H54 (cell line): ENCODE measurements at places on chromosomes 7 and 10.

DNA sequence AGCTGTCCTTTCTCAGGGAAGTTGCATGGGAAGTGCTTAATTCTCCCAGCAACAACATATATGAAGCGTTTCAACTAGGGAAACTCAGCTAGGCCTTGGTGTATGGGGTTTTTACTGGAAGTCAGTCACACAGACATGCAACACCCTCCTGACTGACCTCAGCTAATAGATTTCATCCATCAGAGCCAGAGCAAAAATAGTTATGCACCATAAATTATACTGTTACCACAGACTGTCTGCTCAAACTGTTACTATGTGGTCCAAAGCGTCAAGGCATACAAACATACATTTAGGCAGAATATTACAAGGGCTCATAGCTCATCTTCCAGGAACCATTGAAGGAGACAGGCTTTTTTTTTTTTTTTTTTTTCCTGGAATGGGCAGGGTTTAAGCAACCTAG is 417.9 kb downstream of the ANKRD7 start:
- no peak for DNase-seq

GRCh38 chr10:70457759-70458305 is 16.4 kb upstream of the NODAL start:
- no peak for DNase-seq

GRCh38 chr7:115417662-115418061 is 495.8 kb downstream of the MDFIC start:
- DNase-seq = no peak

- no peak for DNase-seq
Observed at GRCh38 chr10:74976565-74976964, 134.9 kb upstream of the SAMD8 start.

GRCh38 chr7:55366461-55367070 is 1.4 kb downstream of the LANCL2 start:
- no peak for DNase-seq

GRCh38 chr7:139732471-139733167 is 45.2 kb downstream of the HIPK2 start:
- no peak for DNase-seq

GRCh38 chr10:89080660-89081059 is 90.1 kb downstream of the FAS start:
- no peak for DNase-seq

DNA sequence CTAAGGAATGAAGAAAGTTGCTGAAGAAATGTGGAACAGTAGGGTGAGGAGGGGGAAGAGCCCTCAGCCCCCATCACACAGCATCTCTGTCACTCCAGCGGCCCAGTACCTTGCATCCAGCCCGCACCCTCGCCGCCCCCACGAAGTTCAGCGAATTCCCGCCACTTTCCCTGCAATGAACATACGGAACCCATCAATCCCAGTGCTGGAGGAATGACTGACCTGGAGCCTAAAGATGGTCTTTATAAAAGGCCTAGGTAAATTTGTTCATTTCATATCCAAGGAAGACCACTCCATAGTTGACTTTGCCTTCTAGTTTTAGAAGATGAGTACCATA is 779 bp upstream of the KIF5B start:
- no peak for DNase-seq

GRCh38 chr7:141362580-141363435 is 188.4 kb upstream of the AGK start:
- DNase-seq = peak; percentile 75

DNA sequence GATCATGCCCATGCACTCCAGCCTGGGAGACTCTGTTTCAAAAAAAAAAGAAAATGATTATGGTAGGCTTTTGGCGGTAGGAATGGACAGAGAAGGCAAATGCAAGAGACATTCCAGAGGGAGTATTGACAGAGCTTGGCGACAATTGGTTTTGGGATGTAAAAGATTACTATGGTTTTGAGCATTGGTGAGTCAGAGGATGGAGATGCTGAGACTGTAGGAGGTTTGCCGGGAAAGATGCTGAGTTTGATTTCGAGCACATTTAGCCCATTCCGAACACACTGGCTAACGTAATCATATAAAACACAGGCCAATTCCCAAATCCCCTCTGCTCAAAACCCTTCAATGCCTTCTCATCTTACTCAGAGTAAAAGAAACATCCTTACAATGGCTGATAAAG is 161.6 kb upstream of the MKLN1 start:
- no peak for DNase-seq

DNA sequence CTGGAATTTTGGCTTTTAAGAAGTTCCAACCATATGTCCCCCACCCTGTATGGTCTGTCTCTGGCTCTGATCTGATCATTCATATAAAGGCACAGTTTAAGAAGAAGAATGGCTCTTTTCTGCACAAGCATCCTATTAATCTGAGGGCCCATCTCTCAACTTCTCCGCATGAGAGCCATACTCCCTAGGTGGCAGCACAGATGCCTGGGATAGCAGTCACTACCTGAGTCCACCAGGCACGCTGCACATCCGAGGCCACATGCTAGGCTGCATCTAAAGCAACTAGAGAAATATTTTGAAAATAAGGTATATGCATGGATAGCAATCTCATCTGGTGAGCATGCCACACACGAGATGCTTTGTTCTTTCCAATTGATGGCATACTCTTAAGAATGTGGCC is 565.5 kb downstream of the PARD3 start:
- DNase-seq = no peak

GRCh38 chr7:134632937-134633540 is 13.6 kb upstream of the BPGM start:
- DNase-seq = no peak

- no peak for DNase-seq
Observed at GRCh38 chr7:21355406-21355874, 72.4 kb upstream of the SP4 start.

- DNase-seq = no peak
Observed at GRCh38 chr10:13773043-13773442, 186.3 kb downstream of the PRPF18 start.

GRCh38 chr10:72541337-72541736 is 84.5 kb downstream of the MICU1 start:
- DNase-seq = no peak

DNA sequence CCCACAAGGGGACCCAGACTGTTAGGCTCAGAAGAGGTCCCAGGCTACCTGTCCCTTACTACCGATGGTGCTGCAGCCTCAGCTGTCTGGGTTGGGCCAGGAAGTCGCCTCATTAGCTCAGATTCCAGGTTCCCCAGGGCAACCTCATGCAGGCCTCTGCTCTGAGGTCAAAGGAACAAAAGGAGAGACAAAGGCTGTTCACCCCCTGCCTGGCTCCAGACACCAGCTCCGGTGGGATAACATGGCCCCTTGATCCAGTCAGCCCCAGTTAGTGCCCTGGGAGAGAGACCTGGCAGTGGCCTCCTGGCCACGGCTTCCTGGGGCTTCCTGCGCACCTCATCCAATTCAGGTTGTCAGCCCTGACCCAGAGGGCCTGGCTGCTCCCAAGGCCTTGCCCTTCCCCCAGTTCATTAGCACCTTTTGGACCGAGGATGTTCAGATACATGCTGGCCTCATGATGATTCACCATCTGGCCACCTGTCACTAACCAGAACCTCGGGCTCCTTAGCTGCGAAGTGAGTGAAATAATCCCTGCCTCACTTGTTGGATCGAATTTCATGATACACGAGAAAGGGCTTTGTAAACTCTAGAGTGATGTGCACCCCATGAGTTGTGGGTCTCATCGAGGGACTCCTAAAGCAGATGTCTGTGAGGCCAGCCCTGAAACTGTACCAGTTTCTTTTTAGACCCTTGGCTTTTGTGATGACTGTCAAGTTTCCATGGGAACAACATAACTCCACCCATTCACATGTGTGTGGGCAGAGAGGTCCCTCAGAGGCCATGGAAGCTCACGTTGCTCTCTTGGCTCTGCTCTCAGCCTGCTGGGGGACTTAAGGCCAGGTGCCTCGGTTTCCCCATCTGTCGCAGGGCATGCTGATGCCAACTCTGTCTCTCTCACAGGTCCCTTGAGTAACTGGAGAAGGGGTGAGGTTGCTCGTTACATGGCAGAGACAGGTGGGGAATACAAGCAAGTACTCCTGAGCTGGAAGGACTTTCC is 79.5 kb upstream of the PCBD1 start:
- DNase-seq = no peak

GRCh38 chr10:96835899-96836298 is 3.8 kb downstream of the LCOR start:
- no peak for DNase-seq

DNA sequence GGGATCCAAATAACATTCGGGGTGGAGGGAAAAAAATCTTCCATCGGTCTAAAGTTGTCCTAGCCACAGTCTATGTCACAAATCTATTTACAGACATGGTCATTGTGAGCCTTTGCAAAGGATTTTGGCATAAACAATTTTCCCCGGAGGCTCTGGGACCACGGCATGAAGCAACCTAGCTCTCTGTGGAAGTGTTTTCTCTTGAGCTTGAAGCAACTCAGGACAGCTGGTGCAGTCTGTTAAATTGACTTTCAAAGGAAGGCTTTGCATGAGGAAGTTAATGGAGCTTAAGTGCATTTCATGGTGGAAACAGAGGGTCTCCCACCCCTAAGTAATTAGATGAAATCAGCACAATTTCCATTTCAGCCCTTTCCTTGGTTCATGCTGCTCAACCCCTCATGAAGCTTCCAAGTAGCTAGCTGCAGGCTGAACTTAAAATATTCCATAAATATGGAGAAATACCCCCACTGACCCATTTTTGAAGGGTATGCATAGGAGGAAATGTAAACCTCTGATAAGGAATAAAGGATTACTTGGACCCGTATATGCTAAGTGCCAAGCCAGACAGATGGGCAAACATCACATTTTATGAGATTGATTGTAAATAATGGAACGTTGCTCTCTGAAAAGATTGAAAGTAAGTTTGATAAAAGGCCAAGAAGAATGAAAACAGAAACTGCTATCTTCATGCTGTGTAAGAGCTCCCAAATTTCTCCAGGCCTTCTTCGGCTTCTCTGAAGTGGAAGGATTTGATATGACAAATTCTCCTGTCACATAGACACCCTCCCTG is 39.9 kb downstream of the CCDC3 start:
- DNase-seq = no peak

GRCh38 chr10:84075226-84076046 is 63.9 kb upstream of the GHITM start:
- no peak for DNase-seq

DNA sequence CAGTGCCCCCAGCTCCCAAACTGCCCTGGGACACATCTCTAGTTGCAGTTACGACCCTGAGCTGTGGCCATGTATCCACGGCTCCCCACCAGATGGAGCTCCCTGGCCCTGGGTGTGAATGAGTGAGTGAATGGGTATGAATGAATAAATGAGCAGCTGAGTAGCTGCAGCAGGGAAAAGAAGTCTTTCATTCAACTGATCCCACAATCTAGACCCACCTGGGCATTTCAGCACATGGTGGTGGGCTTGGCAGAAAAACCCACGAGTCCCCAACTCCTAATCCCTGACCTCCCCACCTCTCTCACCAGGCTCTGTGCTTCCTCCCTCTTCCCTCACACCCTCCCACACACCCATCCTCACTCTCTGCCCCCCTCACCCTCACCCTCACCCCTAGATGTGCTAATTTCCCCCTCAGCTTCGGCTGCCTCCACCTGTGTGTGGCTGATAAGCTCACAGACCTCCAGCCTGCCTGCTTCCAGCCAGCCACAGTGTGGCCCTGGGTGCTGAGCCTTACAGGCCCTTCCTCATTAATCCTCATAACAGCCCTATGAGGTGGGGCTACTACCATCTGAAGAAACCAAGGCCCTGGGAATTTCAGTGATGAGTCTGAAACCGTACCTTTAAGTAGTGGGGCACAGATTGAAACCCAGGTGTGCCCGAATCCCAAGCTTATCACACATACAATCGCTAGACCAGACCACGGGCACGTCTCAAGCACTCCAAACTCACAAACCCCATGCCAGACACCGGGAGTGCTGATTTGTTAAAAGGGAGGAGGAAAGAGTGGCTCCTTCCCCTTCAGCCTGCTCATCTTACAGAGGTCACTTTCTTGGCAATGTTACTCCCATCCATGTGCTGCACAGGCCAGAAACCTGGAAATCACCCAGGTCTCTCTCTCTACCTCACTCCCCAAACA is 2.2 kb upstream of the ATP6V1F start:
- peak; percentile 42 for DNase-seq

- peak; percentile 72 for DNase-seq
Observed at GRCh38 chr7:5677538-5678294, 103.7 kb downstream of the RNF216 start.

- no peak for DNase-seq
Observed at GRCh38 chr7:155247479-155248365, 50.0 kb upstream of the INSIG1 start.

- DNase-seq = no peak
Observed at GRCh38 chr10:43264965-43265798, 1.7 kb downstream of the RASGEF1A start.

GRCh38 chr7:94698275-94698674 is 42.3 kb upstream of the SGCE start:
- DNase-seq = peak; percentile 9

GRCh38 chr7:4181446-4181845 is 500.6 kb upstream of the FOXK1 start:
- no peak for DNase-seq

DNA sequence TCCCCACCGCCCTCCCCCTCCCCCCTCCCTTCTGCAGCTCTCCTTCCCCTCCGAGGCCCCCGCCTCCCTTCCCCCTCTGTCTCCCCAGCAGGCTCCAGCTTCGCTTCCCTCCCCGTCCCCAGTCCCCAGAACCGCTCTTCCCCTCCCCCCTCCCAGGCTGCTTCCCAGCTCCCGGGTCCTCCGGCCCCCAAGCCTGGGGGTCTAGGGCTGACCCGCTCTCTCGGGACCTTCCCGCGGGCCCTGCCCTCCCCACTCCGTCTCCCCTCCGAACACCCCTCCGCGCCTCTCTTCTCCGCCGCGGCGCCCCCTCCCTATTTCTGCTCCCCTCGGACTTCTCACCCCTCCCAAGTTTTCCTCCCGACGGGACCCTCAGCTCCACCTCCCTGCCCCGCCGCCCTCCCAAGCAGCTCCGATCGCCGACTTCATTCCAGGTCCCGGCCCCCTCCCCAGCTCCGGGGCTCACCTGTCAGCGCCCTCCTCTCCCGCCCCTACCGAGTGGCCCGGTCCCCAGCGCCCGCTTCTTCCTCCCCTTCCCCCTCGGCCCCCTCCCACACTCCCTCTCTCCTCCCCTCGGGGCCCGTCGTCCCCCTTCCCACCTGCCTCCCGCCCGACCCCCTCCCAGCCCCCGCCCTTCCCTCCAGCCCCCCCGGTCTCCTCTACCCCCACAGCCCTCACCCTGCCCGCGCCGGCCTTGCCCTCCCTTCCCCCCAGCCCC is 990 bp downstream of the ZNF467 start:
- peak; percentile 41 for DNase-seq

DNA sequence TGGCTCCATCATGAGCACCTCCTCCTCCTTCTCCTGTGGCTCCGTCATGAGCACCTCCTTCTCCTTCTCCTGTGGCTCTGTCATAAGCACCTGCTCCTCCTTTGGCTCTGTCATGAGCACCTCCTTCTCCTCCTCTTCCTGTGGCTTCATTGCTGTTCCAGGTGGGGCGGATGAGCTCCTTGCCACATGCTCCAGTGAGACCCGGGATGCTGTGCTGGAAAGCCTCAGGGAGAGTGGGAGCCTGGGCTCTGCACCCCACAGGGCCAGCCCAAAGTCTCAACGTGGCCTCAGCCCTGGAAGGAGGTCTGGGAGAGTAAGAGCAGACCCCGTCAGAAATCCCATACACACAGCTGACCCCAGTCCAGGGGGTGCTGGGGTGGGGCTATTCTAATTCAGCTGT is 380.7 kb downstream of the TCERG1L start:
- DNase-seq = no peak

- no peak for DNase-seq
Observed at GRCh38 chr7:45133877-45134276, 22.4 kb upstream of the TBRG4 start.
